ENCODE measurements at places on chromosomes 16 and 17.

GRCh38 chr17:17303010-17303846 is at the start of gene NT5M:
TSS of gene NT5M (plus strand) at chr17:17303373. CDS start at chr17:17303551, 178 bp downstream.
- DNase-seq: peak; percentile 88

DNA sequence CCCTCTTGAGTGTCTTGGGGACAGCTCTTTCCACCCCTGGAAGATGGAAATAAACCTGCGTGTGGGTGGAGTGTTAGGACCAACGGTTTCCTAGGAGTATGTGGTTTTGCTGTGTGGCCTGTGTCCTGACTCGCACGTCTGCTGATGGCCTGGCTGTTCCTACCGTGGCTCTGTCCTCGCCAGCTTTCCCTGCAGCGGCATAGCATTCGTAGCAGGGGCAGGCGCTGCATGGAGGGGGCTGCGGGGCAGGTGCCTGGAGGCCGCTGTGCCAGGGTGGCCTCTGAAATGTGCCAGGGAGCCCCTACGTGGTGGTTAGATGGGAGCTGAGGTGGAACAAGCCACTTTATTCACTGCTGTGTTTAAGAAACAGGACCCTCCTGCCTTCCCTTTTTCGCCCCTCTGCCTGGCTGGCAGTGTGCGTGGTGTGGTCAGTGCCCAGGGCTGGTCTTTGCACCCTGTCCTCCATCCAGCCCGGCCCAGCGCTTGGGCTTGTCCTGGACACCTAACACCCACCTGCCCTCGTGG is 10.6 kb downstream of the SLC16A3 start:
- no peak for DNase-seq

DNA sequence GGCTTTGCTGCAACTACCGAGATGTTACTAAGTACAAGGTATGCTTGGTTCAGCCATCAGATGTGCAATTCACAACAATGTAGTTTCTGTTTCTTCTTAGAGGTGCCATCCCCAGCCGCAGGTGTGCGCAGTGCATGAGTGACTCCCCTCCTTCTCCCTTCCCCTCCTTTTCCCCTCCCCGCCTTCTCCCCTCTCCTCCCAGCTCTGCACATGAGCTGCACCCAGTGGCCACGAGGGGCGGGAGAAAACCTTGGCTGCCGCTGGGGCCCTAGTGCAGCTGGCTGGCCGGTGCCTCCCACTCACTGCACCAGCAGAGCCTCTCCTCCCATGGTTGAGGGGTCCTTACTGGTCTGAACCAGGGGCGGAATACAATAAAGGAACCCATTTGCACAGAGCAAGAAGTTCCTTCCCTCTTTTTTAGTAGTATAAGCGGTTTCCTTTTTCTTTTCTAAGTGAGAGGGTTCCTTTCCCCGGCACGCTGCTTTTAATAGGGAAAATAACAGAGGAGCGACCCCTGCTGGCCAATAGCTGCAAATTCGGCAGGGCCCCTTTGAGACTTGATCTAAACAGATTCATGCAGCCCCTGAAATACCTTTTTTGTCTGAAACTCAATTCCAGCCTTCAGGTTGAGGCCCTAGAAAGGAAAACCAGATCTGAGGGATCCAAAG is 7.8 kb upstream of the CCL15 start:
- no peak for DNase-seq

- DNase-seq: no peak
Observed at GRCh38 chr16:12805066-12805465, 1.4 kb upstream of the CPPED1 start.

DNA sequence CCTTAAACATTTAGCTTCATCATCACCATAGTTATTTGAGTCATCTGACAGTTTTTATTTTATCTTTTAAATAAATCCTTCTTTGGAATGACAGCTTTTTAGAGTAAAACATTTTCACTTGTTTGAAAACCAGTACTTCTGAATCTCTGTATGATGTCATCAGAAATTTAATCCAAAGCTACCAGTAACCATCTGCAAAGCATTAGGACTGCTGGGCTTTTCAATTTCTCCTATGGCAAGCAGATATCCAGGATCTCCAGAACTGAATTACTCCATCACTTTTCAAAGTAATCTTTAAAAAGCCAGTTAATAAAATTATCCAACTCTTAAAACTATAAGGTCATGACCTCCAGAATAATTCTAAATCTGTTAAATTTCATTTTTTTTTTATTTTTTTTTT is 51.5 kb downstream of the CHCT1 start:
- DNase-seq: no peak

GRCh38 chr17:37650419-37651003 is 7.3 kb upstream of the DDX52 start:
- peak; percentile 62 for DNase-seq

GRCh38 chr17:43328650-43329049 is 70.1 kb upstream of the ARL4D start:
- DNase-seq: no peak

DNA sequence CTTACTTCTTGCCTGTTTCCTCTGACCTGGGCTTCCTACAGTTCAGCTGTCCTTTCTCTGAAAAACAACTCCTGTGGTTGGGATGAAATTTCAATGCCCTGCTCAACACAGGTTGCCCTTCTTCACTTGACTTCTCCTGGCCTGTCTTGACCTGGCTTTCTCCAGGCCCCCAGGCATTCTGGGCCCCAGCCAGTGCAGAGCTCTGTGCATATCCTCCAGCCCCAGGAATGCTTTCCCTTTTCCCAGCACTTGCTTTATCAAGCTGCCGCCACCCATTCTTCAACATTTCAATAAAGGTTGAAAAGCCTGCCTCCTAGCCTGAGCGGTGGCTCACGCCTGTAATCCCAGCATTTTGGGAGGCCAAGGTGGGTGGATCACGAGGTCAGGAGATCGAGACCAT is 10.8 kb downstream of the ODAD4 start:
- no peak for DNase-seq

DNA sequence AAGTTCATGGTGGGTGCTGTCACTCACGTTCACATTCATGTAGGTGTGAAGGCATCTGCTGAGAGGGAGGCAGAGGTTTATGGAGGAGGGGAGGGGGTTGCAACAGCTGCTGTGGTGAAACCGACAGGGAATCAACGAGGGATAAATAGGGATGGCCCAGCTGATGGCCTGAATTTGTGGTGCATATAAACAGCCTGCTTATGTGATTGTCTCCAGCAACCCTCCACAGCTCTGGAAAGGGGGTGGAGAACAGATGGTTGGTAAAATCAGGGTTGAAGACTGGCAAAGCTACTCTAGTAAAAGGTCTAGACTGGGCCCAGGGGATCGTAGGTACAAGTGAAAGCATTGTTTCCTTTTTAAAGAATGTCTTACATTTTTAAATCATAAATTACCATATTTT is 53.7 kb downstream of the IQCK start:
- DNase-seq: no peak

DNA sequence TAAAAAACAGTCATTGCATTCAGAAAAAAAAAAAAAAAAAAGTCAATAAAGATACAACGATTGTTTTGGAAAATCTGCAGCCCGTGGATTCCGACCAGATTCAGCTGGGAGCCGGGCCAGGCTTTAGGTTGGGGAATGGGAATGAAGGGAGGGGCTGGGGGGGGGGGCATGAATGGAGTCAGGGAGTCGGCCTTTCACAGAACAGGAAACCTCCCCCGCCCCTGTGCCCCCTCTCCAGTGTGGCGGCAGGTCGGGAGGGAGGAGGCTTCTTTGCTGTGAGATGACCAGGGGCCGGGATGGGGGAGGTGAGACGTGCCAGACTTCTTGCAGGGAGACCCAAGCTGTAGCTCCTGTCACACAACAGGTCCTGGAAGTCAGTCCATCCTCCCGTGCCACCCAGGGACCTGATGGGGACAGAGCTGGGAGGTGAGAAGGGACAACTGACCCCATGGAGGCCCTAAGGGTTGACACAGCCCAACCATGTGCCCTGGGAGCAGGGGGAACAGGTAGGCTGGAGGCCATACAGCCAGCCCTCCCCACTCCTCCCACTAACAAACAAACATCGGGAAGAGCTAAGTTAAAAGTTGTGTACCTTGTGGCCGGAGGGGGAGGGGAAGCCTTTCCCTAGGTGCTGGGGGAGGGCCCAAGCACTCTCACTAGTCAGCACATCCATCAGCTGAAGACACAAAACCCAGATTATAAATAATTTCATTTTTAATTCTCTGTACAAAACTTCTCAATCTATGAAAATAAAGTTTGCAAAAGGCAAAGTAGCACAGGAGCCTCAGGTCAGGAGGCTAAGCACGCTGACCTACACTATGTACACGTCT is 25.2 kb downstream of the SREBF1 start:
- DNase-seq: no peak

DNA sequence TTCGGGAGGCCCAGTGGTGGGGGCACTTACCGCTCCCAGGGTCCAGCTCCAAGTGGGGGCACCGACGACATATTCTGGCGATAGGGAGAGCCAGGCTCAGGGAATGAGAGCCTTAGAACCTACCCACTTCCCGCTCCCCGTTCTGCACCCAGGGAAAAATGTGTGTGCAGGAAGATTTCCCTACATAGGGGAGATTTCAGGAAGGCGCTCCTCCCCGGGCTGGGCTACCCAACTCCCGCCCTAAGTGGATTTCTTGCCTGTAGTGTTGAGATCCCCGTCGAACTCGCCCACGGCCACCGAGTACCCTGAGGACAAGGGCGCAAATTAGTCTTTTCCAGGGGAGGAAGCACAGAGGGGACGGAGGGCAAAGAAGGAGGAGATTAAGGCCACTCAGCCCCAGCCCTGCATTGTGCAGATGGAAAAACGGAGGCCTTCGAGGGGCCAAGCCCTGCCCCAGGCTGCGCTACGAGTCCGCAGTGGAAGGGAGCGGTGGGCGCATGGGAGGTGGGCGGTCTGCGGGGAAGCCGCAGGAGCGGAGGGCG is 5.1 kb downstream of the ITGA2B start:
- no peak for DNase-seq

DNA sequence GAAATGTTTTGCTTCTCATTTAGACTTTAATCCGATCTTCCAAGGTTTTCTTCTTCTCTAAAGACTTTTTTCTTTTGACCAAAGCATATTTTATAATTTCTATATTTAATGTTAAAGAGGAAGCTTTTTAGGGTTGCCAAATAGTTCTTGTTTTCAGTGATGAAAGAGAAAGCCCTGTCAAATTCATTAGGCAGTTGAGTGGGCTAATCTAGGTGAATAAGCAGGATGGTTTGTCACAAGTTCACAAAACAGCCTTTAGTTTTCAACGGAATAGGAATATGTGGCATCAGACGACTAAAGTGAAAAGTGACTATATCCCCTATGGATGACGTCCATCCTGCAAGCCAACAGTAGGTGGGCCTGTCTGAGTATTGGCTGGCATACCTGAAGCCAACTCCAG is 118.8 kb downstream of the NLK start:
- DNase-seq: no peak

DNA sequence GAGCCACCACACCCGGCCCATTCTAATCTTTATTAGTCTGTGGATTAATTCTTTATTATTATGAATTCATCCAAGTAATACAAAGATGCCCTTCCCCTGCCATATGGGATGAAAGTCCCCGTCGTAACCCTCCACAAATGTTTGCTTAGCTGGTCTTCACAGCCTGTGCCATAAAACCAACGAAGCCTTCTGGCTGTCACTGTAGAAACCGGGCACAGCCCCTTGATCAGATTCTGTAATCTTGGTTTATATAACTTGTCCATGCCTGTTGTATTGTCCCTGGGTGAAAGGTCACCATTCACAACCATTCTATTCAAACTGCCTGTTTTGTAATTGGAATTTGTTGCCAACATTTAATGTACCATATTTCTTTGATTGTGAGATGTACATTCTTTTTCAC is 66.5 kb downstream of the ATP2C2 start:
- no peak for DNase-seq

- DNase-seq: no peak
Observed at GRCh38 chr17:82881900-82882714, 42.3 kb upstream of the ZNF750 start.

DNA sequence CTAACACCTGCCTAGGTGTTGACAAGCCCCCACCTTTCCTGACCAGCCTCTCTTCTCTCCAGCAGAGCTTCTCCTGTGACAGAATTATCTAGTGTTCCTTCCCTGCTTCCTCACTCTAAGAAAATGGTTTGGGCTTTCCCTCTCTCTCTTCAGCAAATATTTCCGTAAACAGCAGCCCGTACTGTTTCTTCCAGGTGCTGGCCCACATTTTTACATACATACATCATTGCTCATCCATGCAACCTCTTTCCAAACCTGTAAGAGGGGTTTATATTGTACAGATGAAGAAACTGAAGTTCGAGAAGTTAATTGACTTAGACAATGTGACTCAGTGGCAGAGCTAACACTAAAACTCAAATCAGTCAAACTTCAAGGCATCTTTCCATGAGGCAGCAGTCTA is 569 bp upstream of the TEKT3 start:
- no peak for DNase-seq

GRCh38 chr16:50261707-50262235 is 4.6 kb upstream of the ADCY7 start:
- DNase-seq: no peak

- DNase-seq: no peak
Observed at GRCh38 chr17:21034340-21035235, 8.2 kb downstream of the USP22 start.

DNA sequence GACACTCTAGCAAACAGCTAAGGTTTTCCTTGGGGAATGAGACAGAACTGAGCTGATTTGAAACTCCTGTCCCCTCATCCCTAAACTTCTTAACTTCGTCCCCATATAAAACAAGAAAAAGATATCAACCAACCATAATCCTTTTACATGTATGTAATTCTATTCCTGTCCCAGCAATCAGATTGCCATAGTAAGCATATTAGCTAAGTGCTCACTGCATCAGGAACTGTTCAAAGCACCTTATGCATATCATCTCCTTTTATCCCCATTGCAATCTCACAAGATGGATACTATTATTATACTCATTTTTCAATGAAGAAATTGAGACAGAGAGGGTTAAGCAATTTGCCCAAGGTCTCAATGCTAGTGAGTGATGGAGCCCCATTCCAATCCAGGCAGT is 6.8 kb downstream of the KIF18B start:
- DNase-seq: no peak

DNA sequence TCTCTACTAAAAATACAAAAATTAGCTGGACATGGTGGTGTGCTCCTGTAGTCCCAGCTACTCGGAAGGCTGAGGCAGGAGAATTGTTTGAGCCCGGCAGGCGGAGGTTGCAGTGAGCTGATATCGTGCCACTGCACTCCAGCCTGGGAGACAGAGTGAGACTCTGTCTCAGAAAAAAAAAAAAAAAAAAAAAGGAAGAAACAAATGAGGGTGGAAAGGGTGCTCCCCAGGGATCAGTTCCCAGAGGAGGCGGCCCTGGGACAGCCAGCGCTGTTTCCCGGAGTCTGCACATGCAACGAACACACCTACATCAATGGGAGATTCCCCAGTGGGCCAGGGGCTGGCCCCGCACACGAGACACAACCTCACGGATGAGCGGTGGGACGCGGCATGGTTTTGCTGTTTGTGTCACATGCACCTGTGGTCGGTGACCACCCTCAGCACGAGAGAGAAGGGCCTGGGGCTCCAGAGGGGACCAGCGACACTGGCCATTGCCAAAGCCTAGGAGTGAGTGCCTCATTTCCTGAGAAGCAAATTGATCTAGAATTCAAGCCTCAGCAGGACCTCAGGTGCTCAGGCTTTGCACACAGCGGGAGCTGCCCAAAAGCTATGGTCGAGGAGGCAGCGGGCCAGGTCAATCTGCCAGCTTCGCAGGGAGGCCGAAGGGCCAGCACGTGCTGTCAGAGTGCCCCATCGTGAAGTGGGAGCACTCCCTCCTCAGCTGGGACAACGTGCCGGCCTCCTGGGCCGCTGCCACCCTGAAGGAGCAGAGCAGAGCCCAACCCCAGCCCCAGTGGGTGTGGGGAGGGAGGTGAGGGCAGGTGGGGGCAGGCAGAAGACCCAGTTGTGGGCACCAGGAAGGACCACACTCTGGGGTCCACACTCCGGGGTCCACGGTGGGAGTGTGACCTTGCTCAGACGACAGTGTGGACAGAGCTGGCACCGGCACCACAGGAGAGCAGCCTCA is 13.8 kb upstream of the WDR45B start:
- peak; percentile 50 for DNase-seq

Data from ecto neural progenitor cell (in vitro differentiated cells).